BJ (cell line): ENCODE measurements at places on chromosomes 7 and 10. TPM values are rescaled to one million over a fixed set of nuclear protein-coding genes. Genes with fewer than 3 reads are reported as not detected.

DNA sequence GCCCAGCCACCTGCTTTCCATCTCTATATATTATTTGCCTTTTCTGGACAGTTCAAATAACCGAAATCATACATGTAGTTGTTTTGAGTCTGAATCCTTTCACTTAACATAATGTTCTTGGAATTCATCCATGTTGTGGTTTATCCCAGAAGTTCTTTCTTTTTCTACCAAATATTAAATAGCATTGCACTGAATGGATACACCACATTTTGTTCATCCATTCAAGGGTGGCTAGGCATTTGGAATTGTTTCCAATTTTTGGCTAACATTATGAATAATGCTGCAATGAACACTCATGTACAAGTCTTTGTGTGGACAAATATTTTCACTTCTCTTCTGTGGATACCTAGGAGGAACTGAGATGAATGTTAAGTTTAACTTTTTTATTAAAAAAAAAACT lies 18.0 kb downstream of the DNAJC1 start:
- DNase-seq = no peak

- DNase-seq = no peak
Observed at GRCh38 chr10:128854963-128855362, 612.1 kb upstream of the MGMT start.

- DNase-seq = peak; percentile 45
Observed at GRCh38 chr7:5625938-5626337, 155.5 kb downstream of the RNF216 start.

GRCh38 chr10:74852381-74852780 lies 26.0 kb downstream of the KAT6B start:
- DNase-seq = no peak

- no peak for DNase-seq
Observed at GRCh38 chr7:140485500-140486265, 6.4 kb upstream of the MKRN1 start.

GRCh38 chr7:155913291-155913690 lies 101.0 kb upstream of the SHH start:
- DNase-seq = no peak

- DNase-seq = no peak
Observed at GRCh38 chr10:12334186-12334530, 15.2 kb upstream of the CAMK1D start.

Gene GSAP
- polyA plus RNA-seq = 3.7 and 7.0 TPM in 2 replicates

Gene SPDYE16
- polyA plus RNA-seq = not detected in 2 replicates

Gene CABCOCO1
- polyA plus RNA-seq = 2.4 and 3.0 TPM in 2 replicates

Gene COL28A1
- polyA plus RNA-seq = 0.04 and 0.11 TPM in 2 replicates

Gene CHAT
- polyA plus RNA-seq = not detected in 2 replicates

Gene TUBAL3
- polyA plus RNA-seq = not detected in 2 replicates

Gene POT1
- 12.0 and 25.1 TPM in 2 replicates for polyA plus RNA-seq

Gene UNCX
- not detected in 2 replicates for polyA plus RNA-seq

Gene POLR2J2
- 3.9 and 4.5 TPM in 2 replicates for polyA plus RNA-seq

Gene FAM180A
- 2.0 and 2.1 TPM in 2 replicates for polyA plus RNA-seq
